ENCODE measurements at places on chromosomes 6 and 20.

- DNase-seq = no peak
Measured at GRCh38 chr6:89272596-89272995, 42.5 kb downstream of the GABRR2 start.

DNA sequence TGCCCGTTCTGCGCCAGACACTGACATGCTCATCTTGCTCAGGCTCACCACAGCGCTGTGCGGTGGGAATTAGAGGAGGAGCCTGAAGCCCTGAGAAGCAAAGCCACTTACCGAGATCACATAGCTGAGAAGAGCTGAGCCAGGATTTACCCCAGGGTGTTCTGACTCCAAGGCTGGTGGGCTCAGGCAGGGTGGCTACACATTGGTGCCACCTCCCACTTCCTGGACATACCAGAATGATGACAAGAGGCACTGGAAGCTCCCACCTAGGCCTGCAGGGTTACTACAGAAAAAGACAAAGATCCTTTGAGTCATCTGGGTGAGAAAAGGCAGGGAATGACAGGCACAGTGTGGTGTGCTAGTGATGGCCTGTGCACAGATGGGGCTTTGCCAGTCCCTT lies 24.4 kb upstream of the FKBP1A start:
- DNase-seq = no peak

DNA sequence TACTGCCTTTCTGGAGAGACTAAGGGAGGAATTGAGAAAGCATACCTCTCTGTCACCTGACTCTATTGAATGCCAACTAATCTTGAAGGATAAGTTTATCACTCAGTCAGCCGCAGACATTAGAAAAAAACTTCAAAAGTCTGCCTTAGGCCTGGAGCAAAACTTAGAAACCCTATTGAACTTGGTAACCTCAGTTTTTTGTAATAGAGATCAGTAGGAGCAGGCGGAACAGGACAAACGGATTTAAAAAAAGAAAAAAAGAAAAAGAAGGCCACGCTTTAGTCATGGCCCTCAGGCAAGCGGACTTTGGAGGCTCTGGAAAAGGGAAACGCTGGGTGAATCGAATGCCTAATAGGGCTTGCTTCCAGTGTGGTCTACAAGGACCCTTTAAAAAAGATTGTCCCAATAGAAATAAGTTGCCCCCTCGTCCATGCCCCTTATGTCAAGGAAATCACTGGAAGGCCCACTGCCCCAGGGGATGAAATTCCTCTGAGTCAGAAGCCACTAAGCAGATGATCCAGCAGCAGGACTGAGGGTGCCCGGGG lies 43.1 kb upstream of the RNF182 start:
- no peak for DNase-seq

GRCh38 chr6:138979365-138979764 lies 8.7 kb downstream of the REPS1 start:
- no peak for DNase-seq
